ENCODE measurements at places on chromosomes 16 and 17.

DNA sequence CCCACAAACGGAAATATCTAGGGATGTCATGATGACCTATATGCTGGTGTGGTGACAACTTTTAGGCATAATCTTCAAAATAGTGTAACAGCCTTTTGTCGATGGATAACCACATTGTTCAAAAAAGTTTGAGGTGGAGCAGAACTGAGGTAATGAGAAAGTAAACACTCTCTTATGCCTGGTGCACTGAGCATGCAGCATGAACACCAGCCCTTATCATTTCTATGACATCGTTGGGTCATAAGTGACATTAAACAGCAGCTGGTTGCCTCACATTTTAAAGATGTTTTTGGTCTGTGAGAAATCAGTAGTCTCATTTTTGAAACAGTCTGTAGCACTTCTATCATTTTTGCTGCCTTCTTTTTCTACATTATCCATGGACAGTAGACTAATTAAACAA lies 1.8 kb downstream of the KRT23 start:
- DNase-seq, result no peak

- DNase-seq, result no peak
Measured at GRCh38 chr17:2621241-2621640, 27.8 kb downstream of the PAFAH1B1 start.

GRCh38 chr17:78781893-78782304 lies at the start of gene CYTH1:
Gene CYTH1 (minus strand): TSS chr17:78782273. CDS start chr17:78782223, 50 bp downstream.
- DNase-seq, result no peak

DNA sequence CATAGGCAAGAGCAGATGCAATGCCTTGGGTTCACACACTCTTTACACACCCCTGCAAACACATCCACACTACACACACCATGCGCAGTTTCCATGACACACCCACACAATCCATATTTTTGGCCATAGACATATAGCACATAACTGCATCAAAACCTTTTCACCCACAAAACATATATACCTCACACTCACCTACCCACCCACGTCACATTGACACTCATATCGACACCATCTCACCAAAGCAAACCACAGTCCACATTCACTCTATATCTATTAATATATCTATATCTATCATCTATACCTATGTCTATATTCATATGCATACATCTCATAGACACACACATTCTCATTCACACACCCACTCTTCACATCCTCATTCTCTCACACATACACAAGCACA lies 246.9 kb downstream of the SHISA9 start:
- DNase-seq, result no peak

DNA sequence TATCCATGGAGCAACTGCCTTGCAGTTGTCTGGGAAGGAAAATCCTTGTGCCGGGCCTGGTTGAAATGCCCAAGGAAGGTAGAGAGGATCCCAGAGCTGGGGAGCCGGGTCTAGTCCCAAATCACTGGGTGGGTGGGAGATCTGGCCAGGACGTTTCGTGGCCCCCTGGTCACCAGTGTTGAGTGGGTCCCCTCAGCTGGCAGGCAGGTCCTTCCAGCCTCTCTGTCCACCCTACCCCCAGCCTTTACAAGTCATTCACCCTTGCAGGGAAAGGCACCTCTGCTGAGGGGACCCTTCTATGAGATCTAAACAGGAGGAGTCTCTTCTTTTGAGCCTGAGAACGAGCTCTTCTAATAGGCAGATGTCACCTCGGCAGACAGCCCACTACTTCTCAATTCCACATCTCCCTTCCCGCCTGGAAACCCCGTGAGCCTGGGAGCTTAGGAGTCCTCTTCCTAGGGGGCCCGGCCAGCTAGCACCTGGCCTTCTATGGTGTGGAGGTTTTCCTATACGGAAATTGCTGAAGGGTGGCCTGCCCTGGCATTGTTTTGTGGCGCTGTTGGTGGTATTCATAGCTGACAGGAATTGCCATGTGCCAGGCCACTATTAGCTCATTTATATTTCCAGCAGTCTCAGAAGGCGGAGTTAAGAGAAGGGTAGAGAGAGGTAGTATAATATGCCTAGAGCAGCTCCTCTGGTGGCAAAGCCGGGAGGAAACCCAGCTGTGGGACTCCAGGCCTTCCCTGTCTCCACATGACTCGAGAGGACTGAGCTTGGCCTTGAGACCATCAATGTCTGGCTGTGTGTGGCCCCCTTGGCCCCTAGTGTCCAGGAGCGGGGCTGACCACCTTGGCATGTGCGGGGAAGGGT lies 13.3 kb downstream of the MPRIP start:
- DNase-seq, result no peak

GRCh38 chr17:77909816-77910215 lies 48.7 kb upstream of the TNRC6C start:
- no peak for DNase-seq

DNA sequence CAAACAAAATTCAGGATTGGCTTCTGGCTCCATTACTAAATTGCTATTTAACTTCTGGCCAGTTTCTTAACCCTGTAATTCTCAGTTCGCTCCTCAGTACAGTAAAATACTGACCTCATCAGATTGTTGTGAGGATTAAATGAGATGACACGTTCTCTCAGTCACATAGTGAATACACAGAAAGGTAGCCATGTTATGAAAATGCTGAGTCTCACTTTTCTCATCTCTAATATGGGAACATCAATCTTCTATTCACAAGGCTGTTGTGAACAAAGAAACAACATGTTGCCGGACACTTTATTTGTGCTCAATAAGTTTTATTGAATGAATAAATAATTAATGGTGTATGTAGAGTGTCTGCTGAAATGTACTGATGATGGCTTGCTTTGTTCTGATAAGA lies 924.5 kb upstream of the GOT2 start:
- no peak for DNase-seq

- no peak for DNase-seq
Measured at GRCh38 chr17:53659181-53659580, 163.5 kb upstream of the KIF2B start.

- no peak for DNase-seq
Measured at GRCh38 chr16:75130150-75130771, 13.7 kb upstream of the LDHD start.

GRCh38 chr16:69250081-69250480 lies 61.1 kb upstream of the VPS4A start:
- DNase-seq, result no peak

DNA sequence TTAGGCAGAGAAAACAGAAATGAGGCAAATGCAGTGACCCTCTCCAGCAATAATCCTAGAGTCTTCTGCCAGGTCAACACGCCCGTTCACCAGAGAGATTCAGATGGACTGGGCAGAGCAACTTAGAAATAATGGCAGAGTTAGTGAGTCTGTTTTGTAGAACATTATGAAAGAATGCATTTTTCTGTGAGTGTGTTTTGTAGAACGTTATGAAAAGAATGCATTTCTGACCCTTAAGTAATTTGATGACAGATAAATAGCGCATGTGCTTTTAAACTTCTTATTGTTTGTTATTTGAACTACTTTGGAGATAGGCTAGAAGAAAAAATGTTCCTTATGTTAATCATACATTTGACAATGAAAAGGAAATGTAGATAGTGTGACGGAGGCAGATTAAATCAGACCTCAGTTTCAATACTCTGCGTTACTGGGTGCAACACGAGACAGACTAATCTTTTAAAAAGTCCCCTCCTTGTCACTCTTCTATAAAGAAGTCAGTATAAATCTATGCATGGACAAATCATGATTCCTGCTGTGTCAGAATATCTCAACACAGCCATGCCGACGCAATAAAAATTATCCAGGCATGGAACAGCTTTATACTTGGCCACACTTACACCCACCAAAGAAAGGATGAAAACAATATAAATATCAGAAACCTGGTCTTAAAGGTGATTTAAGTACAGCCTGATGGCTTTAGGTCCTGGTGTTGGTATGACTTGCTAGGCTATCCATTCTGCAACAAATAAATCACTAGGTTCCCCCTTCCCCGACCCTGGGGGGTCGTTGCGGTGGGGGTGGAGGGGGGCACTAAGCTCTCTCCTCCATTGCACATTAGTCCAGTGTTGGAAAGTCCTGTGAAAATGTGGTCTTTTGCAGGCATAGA lies 47.8 kb downstream of the MARCHF10 start:
- no peak for DNase-seq
